ENCODE measurements at places on chromosomes 16 and 17.

GRCh38 chr17:56979091-56979480 lies 1.2 kb downstream of the SCPEP1 start:
- DNase-seq: no peak

DNA sequence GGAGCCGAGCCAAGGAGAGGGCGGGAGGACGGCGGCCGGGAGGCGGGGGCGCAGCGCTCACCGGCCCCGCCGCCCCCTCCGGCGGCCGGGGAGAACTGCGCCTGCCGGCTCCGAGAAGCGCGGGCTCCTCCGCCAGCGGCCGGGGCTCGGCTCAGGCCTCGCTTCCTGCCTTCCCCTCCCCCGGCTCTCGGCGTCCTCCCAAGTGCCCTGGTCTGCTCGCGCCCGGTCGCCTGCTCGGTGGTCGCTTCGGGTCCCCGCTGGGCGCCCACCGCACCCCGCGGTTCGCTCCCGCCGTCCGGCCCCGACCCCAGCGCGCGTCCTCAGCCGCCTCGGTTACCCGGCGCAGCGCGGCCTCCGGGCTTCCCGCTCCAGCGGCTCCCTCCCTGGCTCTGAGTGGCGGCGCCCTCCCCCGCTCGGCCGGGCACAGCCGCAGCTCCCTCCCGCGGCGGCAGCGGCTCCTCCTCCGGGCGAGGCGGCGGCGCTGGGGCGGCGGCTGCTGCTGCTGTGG lies 313 bp downstream of the UBTF start:
- peak; percentile 63 for DNase-seq

DNA sequence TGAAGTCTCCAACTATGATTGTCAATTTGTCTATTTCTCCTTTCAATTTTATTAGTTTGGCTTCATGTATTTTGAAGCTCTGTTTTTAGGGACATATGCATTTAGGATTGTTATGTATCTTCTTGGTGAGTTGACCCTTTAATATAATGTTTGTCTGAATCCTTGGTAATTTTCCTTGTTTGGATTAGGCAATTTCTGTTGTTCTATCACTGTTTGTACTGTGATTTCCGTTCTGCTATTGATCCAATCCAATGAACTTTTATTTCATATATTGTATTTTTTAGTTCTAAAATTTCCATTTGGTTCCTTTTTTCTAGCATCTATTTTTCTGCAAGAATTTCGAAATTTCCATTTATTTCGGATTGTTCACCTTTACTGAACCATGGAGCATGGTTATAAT lies 31.0 kb downstream of the RAB11FIP4 start:
- DNase-seq: no peak

GRCh38 chr16:50531359-50531758 lies 16.8 kb upstream of the NKD1 start:
- DNase-seq: no peak

GRCh38 chr17:12545877-12546513 lies 119.7 kb upstream of the MYOCD start:
- DNase-seq: peak; percentile 69

GRCh38 chr17:11404431-11405276 lies 163.6 kb downstream of the SHISA6 start:
- DNase-seq: no peak

- DNase-seq: no peak
These were observed 93.2 kb upstream of the PIRT start for GRCh38 chr17:10931133-10931532.

DNA sequence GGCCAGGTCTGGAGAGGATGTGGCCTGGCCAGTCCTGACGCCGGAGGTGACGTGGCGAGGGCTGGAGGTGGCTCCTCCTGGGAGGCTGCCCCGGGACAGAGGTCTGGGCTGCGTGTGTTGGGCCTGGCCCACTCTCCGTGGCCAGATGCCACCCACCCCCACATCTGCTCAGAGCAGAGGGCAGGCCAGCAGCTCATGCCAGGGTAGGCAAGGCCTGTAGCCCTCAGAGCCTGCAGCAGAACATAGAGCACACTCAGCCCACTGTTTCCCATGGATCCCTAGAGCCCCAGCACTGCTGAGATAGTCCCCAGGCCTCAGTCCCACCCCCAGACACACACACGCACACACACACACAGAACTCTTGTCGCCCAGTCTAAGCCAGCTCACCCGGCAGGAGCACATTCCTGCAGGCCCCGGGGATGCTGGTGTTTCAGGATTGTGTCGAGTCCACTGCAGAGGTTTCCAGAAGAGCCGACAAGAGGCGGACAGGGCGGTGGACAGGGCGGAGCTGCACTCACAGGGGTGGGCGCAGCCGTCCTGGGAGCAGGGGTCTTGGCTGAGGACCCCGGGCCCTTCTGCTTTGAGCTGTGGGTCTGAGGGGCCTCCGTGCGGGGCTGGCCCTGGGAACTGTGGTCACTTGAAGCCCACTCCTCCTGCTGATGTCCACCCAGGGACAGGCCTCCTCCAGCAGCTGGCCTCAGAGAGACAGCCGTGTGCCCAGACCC lies 33.4 kb downstream of the SOX8 start:
- DNase-seq: no peak

DNA sequence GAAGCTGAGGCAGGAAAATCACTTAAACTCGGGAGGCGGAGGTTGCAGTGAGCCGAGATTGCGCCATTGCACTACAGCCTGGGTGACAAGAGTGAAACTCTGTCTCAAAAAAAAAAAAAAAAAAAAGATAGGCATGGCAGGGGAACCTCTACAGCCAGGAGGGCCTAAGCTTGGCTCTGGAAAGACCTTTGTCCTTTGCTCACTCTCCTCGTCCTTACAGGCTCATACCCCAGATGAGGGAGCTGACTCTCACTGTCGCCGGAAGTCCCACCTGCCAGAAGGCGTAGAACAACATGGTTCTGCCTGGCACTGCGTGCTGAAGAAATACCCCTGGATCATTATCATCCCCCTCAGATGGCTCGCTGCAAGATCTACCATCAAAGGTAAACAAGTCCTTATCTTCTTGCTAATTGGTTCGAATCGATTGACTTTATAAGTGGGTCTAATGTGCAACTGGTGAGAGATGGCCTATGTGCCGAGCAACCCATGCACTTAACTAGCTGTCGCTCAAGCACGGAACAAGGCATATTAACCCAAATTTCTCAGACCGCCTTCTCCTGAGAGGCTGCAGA lies 29.7 kb downstream of the RTN4RL1 start:
- DNase-seq: no peak

GRCh38 chr17:74267987-74268499 lies 6.0 kb upstream of the DNAI2 start:
- DNase-seq: no peak

DNA sequence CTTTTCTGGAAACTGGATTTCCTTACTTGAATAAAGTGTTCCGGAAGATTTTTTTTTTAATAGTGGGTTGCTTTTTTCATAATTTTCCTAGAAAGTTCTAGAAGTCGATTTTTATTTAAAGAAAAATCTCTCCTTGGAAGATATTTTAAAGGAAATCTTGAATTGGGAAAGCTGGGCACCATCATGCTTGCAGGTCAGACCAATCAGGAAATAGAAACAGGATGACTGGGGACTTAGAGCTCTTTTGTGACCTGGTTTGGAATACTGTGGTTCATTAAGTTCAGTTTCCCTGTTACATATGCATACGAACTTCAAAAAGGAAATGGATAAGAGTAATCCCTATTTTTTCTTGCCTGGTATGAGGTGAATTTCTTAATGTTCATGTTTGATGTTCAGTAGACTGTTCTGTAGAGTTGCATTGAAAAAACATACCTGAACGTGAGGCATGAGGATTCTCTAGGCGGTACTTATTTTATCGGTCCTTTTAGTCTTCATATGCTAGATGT lies 1.2 kb downstream of the NFATC3 start:
- DNase-seq: peak; percentile 60

- DNase-seq: no peak
These were observed 13.8 kb upstream of the PLCG2 start for GRCh38 chr16:81765111-81765919.

DNA sequence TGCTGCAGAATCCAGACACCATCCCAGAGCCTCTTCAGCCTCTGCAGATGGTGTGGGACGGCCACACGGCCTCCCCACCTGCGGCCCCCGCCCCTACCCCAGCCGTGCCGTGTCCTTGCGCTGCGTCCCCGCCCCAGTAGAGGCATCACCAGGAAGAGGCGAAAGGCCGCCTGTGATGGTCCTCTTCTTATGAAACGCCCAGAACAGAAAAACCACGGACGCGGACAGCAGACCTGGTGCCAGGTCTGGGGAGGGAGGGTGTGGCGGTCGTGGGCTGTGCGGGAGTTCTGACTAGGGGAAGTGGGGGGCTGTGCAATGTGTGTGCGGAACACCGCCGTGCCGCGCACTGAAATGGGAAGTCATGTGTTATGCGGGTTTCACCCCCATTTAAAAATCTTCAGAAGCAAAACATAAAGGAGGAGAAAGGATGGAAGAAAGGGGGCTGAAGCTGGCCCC lies 25.5 kb downstream of the ACSF3 start:
- DNase-seq: no peak

DNA sequence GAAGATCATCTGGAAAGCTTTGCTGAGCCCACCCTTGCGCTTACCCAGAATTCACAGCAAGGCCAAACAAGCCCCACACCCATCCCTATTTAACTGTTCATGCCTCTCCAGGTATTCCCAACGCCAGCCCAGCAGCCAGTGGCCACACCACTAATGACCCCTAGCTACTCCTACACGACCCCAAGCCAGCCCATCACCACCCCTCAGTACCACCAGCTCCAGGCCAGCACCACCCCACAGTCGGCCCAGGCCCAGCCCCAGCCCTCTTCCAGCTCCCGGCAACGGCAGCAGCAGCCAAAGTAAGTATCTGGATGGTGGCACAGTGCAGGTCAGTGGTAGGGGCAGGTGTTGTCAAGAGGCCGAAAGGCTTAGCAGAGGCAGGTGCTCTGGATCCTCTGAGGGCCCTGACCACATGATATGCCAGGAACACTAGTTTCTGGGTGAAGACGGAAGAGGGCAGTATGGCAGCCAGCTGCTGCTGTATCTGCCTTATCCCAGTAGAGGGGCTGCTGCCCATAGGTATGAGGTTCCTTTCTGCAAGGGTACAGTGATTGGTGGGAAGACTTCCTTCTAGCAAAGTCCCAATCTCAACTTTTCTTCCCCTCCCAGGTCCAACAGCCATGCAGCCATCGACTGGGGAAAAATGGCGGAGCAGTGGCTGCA lies 10.7 kb downstream of the PROCA1 start:
- no peak for DNase-seq

DNA sequence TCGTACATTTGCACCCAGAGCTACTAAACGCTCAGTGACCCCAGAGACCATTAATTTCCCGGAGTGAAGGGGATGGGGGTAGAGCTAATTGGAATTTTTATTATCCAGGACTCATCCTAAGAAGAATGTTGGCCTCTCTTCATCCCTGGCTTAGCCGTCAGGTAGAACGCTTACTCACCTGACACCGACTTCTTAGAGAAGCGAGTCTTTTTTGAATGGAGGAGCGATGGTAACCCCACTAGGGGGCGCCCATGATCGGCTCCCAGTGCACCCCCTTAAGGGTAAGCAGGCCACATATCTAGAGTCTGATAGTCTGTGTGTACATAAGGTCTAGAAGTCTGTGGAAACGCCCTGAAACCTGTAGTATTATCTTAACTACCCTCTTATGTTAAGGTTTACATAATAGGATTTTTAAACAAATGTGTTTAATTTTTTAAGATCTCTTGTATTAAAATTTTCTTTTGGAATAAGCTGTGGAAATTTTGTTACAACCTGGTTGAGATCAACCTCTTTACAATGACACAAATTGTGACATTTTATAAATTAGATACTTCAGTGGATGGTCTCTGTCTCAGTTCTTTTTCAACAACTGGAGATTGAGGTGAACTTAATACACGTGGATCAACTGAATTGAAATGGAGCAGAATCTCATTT lies 229.8 kb downstream of the CPPED1 start:
- DNase-seq: peak; percentile 30

DNA sequence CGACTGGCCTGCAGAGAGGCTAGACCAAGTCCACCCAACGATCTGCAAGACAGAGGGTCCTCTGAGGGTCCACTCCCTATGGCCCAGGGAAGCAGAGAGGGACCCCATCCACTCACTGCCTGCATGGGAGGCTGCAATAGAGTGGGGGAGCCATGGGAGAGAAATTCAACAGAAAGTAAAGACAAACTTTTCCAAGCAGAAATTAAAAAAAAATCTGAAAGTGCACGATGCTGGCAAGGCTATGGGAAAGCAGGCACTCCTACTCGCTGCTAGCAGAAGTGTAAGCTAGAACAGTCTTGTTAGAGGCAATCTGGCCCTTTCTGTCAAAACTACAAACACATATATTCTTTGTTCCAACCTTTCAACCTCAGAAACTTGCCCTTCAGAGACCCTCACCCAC lies 85.4 kb downstream of the GAS7 start:
- no peak for DNase-seq

GRCh38 chr17:5711344-5711743 lies 127.0 kb upstream of the NLRP1 start:
- no peak for DNase-seq

GRCh38 chr16:78780808-78781207 lies 681.4 kb downstream of the WWOX start:
- no peak for DNase-seq

DNA sequence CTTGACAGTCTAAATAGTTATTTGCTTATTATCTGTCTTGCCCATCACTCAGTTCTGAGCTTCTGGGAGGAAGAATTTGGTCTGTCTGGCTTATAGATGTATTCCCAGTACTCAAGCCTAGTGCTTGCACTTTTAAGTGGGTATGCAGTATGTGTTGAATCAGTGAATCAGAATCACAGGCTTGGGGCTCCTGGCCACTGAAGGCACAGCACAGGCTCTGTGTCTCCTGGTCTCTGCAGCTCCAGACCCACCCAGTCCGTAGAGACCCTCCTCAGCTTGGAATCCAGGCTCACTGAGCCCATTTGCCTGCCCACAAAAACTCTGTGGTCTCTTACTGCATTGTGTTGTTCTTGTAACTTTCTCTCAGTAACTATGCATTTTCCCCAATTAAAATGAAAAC lies 19.3 kb upstream of the CFAP20 start:
- no peak for DNase-seq

- DNase-seq: peak; percentile 2
These were observed 18.0 kb downstream of the GRB7 start for GRCh38 chr17:39755554-39756379.

GRCh38 chr16:15526731-15527130 lies 92.3 kb downstream of the BMERB1 start:
- no peak for DNase-seq

- no peak for DNase-seq
These were observed 17.9 kb downstream of the GPR142 start for GRCh38 chr17:74385201-74385600.

DNA sequence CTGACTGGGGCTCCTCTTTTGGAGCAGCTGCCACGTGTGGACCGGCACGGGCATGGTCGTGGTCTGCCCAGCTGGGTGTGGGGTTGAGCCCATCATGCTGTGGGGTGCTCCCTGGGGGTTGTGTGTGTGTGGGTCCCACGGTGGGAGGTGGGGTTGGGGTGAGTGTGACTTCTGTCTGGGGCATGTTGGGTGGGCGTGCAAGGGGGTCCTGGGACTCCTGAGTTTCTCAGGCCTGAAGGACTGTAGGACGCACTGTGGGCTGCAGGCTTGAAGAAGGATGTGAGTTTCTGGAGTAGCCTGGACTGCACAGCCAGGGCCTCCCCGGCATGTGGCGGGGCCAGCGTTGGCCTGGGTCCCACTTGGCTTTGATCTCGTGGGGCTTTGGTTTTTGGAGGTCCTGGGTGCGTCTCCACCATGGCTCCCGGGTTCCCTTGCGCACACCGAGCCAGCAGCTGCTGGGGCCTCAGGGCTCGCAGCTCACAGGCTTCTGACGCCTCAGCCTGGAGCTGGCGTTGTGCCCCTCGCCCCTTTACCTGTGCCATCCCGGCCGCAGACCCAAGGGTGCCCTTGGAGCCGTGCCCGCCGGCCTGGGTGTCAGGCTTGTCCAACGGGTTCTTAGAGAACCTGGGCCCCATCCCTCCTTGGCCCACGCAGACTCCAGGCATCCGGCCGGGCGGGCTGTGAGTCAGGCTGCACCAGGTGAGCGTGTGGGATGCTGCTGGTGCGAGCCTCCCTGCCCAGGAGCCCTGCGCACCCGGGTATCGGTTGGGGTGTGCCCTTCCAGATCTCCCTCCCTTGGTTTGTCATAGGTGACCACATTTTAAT lies 34.4 kb upstream of the ZNF750 start:
- no peak for DNase-seq

All from fibroblast of mammary gland (primary cell).